ENCODE measurements at places on chromosomes 5 and 9.
A peak's percentile ranks its signal among the peaks of the same experiment; 100 is the strongest.

- DNase-seq, result peak; percentile 44
These were observed 59.4 kb upstream of the RAPGEF1 start for GRCh38 chr9:131799177-131799823.

DNA sequence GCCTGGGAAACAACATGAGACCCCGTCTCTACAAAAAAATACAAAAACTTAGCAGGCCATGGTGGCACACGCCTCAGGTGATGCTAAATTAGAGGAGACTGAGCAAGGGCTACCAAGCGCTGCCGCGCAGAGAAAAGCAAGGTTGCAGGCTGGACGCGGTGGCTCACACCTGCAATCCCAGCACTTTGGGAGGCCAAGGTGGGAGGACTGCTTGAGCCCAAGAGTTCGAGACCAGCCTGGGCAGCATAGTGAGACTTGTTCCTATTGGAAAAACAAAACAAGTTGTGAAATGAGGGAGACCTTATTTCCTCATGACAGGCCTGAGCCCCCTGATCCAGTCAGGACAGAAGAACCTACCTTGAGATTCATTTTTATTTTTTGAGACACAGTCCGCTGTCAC, 11.5 kb downstream of the RNF44 start:
- no peak for DNase-seq

GRCh38 chr9:92293075-92293354, 482 bp downstream of the IARS1 start:
- DNase-seq, result no peak

GRCh38 chr9:83362341-83362995, 175.7 kb downstream of the FRMD3 start:
- no peak for DNase-seq

- DNase-seq, result no peak
These were observed 408.1 kb downstream of the FAM170A start for GRCh38 chr5:120037451-120037850.

DNA sequence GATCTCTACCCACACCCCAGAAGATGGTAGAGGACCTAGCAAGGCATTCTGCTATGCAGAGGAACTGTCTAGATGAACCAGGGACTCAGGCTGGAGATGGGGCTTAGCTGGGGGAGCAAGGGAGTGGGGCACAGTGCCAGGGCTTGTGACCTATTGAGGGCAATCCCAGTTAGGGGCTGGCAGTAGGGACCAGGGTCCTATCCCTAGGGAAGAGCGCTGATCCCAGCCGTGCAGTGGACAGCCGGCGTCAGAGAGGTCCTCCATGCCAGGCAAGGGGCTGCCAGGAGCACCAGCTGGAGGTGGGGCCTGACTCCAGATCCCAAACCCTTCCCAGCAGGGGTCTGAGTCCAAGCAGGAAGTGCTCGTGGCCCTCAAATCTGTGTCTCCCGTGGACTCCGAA, 52.7 kb upstream of the NEURL1B start:
- no peak for DNase-seq

DNA sequence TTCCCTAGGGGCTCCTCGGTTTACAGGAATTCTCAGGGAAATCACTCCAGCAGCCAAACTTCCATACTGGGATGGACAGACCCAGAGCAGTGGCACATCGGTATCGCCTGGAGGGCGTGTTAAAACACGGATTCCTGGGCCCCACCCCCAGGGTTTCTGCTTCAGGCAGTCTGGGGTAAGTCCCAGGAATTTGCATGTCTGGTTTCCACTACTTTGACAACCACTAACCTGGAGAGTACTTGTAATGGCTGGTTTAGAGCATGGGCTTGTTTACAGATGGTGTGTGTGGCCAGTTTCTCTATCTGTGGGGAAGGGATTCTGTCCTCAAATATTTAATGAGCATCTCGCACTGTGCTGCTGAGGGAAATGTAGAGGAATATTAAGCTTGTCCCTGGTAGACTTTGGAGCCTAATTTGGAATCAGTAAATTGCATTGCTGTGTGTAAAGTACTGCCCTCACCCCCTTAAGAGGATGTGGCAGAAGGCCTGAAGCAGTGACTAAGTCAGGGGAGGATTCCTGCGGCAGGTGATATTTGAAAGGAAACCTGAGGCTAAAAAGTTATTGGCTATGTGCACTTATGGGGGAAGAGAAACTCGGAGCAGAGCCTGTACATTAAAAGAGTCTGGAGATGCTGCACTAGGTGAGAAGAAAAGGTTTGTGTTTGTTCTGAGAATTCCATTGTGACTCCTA, 18.6 kb upstream of the TJP2 start:
- no peak for DNase-seq

GRCh38 chr5:179755022-179755421, 22.4 kb downstream of the MAML1 start:
- no peak for DNase-seq

DNA sequence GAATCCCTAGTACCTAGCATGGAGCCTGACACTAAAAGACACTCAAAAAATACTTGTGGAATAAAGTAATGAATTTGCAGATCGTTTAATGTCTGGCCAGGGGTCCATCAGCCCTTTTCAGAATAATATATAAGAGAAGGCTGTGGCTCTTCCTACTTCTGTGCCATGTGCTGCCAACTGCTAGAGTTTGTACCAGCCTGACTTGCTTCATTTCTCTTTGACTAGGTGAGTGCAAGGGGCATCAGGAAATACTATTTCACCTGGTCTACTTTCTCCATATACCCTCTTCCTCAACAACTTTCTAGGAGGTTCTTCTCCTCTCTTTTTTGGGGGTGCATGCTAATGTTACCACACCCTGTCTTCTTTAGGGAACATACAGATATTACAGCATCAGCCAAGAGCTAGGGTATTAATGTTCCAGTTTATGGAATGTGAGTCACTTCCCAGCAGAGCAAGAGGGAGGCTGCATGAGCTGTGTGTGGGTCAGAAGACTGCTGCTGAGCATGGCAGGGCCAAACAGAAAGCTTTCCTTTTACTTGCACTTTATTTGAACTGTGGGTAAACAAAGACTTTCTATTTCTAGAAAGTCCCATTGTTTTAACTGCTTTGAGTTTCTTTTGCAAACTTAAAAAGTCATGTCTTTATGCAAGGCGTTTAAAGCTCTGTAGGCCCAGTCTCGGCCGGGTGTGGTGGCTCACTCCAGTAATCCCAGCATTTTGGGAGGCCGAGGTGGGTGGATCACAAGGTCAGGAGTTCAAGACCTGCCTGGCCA, 158.9 kb downstream of the ADAMTSL1 start:
- no peak for DNase-seq

DNA sequence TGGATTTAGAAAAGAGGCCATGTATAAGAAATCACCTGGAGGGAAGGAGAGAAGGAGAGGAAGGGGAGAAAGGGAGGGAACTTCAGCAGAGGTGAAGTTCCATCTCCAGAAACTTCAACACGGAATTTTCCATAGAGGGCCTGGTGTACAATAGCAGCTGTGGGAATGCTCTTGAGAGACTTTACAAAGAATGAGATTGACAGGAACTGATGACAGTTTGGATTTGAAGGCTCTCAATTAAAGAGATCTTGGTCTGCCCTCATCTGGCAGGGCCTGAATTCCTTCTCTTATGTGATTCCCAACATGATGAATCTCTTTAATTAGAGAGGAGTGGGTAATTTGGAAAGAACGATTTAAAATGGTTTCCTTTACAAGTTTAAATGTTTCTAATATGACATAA, 143.5 kb downstream of the MLLT3 start:
- no peak for DNase-seq

- DNase-seq, result no peak
These were observed 123.1 kb downstream of the PAPPA start for GRCh38 chr9:116276651-116277121.

DNA sequence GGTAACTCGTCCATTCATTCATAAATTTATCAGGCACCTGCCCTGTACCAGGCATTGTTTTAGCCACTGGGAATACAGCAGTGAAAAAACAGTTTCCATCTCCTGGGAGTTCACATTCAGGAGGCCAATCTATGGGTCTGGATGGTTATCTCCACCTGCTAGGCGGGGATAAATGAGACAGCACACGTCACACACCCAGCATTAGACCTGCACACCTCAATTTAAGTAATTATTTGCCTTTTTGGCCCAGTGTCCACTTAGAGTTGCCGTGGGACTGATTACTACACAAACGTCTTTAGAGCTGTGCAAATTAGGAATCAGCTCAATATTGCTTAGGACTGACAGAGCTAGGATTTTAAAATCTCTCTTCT, 46.1 kb downstream of the STK10 start:
- DNase-seq, result no peak

- DNase-seq, result no peak
These were observed 33.9 kb downstream of the VLDLR start for GRCh38 chr9:2655411-2655901.

DNA sequence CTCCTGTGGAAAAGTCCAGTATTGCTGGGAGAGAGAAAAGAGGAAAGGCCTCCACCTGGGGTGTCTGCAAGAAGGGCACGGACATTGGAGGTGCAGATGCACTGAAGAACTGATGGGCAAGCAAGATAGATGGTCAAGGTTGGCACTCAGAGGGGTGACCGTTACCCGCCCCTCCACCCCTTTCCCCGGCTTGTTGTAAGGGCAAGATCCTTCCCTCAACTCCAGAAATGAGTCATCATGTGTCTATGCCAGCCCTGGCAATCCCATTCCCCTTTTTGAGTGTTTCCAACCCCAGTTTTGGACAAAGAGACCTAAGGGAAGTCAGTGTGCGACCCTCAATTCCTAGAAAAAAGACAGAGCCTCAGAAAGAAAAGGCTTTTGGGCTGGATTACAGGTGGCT, 34.9 kb upstream of the ATP6V1G1 start:
- DNase-seq, result no peak

- DNase-seq, result no peak
These were observed 3.2 kb upstream of the ADRA1B start for GRCh38 chr5:159913048-159913447.

DNA sequence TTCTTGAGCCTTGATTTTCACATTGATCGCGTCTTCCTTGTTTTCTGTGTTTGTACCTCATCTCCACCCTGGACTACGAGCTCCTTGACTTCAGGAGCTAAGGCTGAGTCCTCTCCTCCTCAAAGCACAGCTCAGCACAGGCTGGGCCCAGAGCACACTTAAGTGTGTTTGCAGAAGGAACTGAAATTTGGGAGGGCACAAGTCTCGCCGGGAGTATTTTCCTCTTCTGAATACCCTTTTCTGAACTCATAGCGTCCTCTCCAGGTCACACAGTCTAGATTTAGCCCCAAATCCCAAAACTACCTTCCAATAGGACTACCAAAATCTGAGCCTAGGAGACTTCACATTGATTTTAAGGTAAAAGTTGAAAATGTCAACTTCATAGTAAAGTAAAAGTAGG, 41.6 kb downstream of the TSTD2 start:
- no peak for DNase-seq

DNA sequence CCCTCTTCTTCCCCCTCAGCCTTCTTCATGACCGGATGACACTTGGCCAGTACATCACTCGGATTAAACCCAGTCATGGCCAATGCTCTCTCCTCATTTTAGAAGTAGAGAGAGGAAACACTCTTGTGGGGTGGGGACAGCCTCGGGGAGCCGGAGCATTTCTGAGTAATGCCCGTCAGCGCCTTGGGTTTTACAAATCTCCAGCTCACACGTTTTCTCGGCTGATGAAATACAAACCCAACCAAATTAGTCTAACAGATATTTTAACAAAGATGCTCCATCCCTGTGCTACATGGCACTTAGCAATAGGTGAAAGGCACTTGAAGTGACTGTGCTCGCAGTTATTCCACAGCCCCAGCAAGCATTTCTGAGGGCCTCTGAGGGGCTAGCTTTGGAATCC, 51.7 kb downstream of the ZNF366 start:
- DNase-seq, result no peak

- DNase-seq, result no peak
These were observed 78.3 kb downstream of the PARP8 start for GRCh38 chr5:50744776-50745175.

- DNase-seq, result no peak
These were observed 86.8 kb downstream of the MELK start for GRCh38 chr9:36659500-36659899.

- DNase-seq, result no peak
These were observed 1352.6 kb upstream of the NUDT12 start for GRCh38 chr5:104915226-104915625.

- no peak for DNase-seq
These were observed 169.2 kb downstream of the ENTREP1 start for GRCh38 chr9:69494208-69494607.

DNA sequence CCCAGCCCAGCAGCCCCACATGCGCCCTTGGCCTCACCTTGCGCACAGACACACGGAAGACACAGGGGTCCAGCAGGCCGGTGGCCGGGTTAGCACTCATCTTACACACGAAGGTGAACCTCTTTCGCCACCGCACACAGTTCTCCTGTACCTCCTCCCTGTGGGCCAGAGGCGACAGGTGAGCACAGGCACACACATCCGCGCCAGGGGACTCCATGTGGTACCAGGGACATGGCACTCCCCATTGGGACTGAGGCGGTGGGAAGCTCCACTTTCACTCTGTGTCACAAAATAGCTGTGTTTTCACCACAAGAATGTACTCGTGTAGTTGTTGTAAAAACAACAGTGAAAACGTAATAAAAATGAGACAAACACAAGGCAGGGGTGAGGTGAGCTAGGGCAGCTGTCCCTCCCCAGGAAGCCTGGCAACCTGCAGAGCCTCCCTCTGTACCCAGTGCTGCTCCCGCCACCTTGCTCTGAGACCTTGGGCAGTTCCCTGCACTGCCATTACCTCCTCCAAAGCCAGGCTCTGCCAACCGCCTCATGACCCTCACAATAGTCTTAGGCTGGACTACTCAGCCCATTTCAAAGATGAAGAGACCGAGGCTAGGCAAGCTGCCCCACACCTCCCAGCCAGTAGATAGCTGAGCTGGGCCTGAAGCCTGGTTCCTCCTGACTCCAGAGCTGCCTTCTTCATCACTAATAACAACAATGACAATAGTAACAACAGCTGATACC, 16.3 kb upstream of the DPM2 start:
- DNase-seq, result no peak

GRCh38 chr5:140609126-140609525, 23.8 kb downstream of the CD14 start:
- no peak for DNase-seq

DNA sequence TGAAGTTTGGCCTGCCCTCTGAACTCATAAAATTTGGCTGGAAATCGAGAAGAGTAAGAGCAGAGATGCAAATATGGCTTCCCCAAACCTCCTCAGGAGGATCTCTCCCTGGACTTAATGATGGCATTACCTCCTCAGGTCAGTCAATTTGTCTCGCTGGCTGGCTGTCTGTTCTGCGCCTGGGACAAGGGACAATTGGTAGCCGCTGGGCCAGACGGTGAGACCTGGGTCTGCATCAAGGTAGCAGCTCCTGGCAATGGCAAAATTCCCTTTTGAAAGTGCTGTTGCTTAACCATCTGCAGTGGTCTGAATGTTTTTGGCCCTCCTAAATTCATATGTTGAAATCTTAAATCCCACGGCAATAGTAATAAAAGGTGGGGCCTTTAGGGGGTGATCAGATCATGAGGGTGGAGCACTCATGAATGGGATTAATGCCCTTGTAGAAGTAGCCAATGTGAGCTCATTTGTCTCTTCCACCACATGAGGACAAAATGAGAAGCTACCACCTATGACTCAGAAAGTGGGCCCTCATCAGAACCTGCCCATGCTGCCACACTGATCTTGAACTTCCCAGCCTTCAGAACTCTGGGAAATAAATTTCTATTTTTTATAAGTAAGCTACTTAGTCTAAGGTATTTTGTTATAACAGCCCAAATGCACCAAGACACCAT, 439.3 kb upstream of the KLF4 start:
- no peak for DNase-seq
